ENCODE measurements at places on chromosomes 6 and 20.

GRCh38 chr6:109296971-109297372 is 85.3 kb downstream of the CD164 start:
- no peak for DNase-seq

- DNase-seq, result no peak
These were observed 101.6 kb downstream of the DLL1 start for GRCh38 chr6:170189236-170189635.

DNA sequence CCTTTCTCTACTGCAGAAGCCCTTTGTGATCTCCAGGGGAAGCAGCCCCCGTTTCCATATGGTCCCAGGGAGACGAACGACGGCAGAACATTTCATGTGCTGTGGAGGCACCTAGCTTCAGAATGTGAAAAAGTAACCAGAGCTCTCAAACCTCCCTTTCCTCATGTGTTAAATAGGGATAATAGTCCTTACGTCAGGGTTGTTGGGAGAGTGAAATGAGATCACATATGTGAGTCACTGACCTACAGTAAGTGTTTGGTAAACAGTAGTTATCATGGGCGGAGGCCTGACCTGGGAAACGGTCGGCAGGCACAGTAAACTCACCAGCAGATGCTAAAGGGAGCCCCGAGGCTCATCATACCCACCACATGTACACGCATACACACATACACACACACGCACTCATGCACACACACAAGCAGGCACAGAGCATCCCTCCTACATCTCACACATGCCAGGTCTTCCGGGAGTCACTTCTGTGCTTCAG is 89.7 kb downstream of the LY86 start:
- DNase-seq, result peak; percentile 51

GRCh38 chr6:17083397-17083796 is 18.5 kb upstream of the STMND1 start:
- DNase-seq, result no peak

Measured in MCF 10A (cell line).